ENCODE measurements at places on chromosomes 1 and 21.

GRCh38 chr1:162396201-162396906, 14.8 kb downstream of the C1orf226 start:
- H3K27ac ChIP-seq: no peak overlapping the region
- no peaks in the 10 kb centered on the region for H3K27me3 ChIP-seq
- H3K36me3 ChIP-seq: no peaks in the 10 kb centered on the region
- no peak overlapping the region for H3K4me3 ChIP-seq

GRCh38 chr21:43025636-43026180, 49.9 kb downstream of the CBS start:
- no peaks in the 10 kb centered on the region for H3K27me3 ChIP-seq
- DNase-seq: no peak
- H3K4me3 ChIP-seq: no peak overlapping the region
- no peaks in the 10 kb centered on the region for H3K4me1 ChIP-seq

DNA sequence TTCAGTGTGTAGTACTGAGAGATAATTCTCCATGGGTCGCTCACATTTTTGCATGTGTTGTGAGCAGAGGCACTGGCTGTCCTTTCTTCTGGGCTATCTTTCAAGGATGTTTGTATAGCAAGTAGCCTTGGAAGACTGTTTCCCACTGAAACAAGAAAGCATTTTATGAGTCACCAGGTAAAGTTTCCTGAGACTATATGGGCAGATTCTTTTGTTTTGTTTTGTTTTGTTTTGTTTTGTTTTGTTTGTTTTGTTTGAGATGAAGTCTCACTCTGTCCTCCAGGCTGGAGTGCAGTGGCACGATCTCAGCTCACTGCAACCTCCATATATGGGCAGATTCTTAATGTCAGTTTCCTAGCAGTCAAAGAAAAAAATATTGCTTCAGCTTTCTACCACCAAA, 912.6 kb downstream of the TTLL7 start:
- H3K27me3 ChIP-seq: no peaks in the 10 kb centered on the region
- H3K27ac ChIP-seq: no peak overlapping the region
- H3K4me3 ChIP-seq: no peak overlapping the region

DNA sequence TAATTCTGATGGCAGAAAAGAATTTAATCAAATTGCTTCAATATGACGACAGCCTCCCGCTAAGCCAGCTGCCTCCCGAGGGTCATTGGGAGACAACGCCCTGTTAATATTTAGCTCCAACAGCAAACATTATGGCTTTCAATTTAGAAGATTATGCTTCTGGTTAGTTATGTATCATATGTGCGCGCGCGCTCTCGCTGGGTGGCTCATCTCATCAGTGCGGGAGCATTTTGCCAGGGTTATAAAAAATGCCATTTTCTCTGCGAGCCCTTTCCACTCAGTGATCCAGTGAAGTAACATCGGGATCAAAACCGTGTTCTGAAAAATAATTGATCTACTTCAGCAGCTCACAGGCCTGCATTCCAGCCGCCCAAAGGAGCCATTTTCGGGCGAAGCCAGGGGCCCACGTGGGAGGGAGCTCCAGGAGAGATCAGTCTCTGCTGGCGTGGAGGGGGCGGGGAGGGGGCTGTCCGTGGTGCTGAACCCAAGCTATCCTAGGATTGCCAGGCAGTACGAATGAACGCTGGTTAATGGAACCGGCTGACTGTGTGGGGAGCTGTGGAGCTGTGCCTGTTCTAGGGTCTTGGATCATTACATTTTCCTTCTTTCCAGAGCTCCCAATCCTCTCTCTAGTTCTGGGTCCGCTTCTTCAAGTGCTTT, 219.1 kb upstream of the ZC3H12A start:
- H3K4me3 ChIP-seq: no peak overlapping the region
- H3K27ac ChIP-seq: no peak overlapping the region
- H3K4me1 ChIP-seq: no peaks in the 10 kb centered on the region
- H3K27me3 ChIP-seq: no peaks in the 10 kb centered on the region

DNA sequence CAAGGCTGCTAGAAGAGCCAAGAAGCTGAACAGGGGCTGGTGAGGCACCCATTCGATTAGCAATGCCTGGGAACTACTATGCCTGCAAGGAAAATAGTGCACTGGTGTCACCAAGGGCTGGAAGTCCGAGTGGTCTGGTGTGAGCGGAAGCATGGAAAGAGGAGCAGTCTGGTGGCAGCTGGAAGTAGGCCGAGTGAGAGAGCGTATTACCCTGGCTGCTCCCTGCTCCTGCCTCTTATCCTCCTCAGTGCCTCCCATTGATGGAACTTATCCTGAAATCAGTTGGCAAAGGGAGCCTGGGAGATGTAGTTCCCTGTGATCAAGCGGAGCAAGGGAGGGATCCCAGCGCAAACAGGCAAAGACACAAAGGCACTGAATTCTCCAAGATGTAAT, 9.6 kb downstream of the SMAP2 start:
- DNase-seq: no peak
- peak overlapping the region; percentile 84 for H3K27ac ChIP-seq
- no peaks in the 10 kb centered on the region for H3K36me3 ChIP-seq
- H3K4me3 ChIP-seq: no peak overlapping the region
